ENCODE measurements at places on chromosomes 4 and X.

DNA sequence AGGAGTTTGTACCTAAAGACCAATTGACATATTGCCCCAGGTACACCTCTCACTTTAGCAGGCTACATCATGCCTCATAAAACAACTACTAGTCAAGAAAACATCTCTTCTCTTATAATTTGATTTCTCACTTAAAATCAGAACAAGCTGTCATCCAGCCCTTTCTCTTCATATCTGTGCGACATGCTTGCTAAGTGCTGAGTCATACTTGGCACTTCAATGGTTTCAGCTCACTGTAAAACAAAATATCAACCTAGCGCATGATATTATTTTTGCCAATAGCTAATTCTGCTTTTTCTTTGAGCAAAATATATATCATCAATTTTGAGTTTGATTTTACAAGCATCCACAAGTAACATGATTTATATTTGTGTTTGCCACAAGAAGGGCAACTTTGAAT lies 27.9 kb upstream of the FUNDC1 start:
- no peak for DNase-seq

DNA sequence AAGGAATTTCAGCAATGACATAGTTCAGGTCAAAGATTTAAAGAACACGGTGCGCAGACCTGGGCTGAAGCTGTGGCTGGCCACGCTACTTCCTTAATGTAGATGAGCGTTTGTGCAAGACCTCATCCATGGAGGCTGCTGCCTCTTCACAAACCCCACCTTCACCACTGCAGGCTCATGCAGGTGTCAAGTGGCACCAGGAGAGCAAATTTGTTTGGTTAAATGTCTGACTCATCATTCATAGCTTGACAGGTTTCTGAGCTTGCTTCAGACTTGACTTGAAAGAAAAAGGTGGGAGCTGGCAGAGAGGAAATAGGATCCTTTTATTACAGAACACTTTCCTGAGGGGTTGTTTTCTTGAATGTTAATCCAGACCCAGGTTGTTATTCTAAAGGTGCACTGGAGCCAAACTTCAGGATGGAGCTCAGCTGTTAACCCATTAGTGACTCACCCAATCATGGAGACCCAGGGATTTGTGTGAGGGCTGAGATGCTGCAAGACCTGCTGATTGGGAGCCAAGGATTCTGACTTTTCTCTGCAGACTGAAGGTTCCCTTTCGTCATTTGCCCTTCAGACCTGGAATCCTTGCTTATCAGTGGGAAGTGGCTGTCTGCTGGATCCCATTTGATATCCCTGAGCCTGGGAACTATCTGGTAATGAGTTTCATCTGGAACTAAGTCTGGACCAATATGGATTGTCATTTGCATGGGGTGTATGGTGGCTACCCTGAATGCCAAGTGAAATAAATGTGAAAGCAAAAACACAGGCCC lies 315.3 kb downstream of the PTTG2 start:
- DNase-seq: no peak

DNA sequence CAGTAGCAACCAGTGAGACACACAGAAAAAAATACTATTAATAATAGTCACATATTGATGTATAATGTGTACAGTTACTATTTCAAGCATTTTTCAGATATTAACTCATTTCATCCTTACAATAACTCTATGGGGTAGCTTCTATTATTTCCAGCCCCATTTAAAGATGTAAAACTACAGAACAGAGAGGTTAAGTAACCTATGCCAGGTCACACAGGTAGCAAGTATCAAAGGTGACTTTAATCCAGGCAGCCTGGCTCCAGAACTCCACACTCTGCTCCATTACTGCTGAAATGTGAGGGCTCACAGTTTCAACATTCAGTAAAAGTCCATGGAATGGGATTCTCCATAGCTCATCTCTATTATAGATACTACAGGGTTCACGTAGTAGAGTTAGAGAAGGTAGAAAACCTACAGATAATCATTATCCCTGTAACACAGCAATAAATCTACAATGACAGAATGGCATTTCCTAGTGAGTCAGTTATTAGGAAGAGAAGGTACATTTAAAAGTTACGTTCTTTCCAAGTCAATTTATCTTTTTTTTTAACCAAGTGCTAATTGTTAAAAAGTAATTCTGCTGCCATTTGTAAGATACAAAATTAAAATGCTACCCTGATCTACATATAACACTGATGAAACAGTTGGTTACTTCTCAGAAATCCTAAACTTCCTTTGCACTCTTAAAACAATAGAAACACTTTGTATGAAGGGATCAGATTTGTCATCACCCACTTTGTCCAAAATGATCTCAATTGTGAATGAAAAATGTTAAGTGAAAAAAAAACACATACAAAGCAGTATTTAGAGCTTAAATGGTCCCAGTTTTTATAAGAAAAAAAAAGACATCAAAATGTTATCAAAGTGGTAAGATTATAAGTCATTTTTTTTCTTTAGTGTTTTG lies 18.7 kb downstream of the RELL1 start:
- no peak for DNase-seq

DNA sequence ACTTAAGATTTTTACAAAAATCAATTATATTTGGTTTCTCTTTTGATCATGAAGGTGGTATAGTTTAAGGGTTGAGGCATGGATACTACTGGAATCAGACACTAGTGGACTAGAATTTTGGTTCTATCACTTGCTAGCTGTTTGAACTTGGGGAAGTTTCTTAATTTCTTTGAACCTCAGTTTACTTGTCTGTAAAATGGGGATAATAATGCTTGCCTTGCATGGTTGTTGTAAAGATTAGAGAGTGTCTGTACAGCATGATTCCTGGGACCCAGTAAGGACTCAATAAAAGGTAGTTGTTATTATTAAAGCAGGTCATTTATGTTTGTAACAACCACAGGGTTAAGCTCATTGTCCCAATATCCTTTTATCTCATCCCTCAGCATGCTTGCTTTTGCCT lies 36.0 kb downstream of the TMEM164 start:
- no peak for DNase-seq

- DNase-seq: no peak
These were observed 12.4 kb downstream of the DDX53 start for GRCh38 chrX:23012162-23012561.

Data from NCI-H1694 treated with DMSO at 0.1 percent for 48 hours (cell line).